Activated CD8-positive, alpha-beta memory T cell treated with anti-CD3 and anti-CD28 coated beads for 36 hours (primary cell): ENCODE measurements at places on chromosomes 7 and 10. TPM values are rescaled to one million over a fixed set of nuclear protein-coding genes. Genes with fewer than 3 reads are reported as not detected.

Gene SFXN2
- total RNA-seq, result 33.7 TPM

Gene TMEM184A
- total RNA-seq, result not detected

Gene ASIC3
- total RNA-seq, result 2.9 TPM

Gene FOXI2
- not detected for total RNA-seq

Gene FZD1
- total RNA-seq, result 0.08 TPM

Gene ACADSB
- total RNA-seq, result 26.6 TPM

Gene MICALL2
- 2.3 TPM for total RNA-seq

Gene ATOH7
- not detected for total RNA-seq

Gene SLC13A4
- total RNA-seq, result not detected

Gene RBM20
- total RNA-seq, result 0.15 TPM

Gene FGFR2
- total RNA-seq, result not detected

Gene GIMAP8
- 6.6 TPM for total RNA-seq

Gene FKBP6
- total RNA-seq, result not detected

Gene GIMAP4
- 30.9 TPM for total RNA-seq

Gene GDF2
- not detected for total RNA-seq

Gene RBP4
- not detected for total RNA-seq

Gene THSD7A
- total RNA-seq, result not detected

Gene UCN3
- not detected for total RNA-seq

Gene NPC1L1
- not detected for total RNA-seq

Gene INTS1
- total RNA-seq, result 95.8 TPM

Gene LBX1
- total RNA-seq, result not detected

Gene MYO3A
- not detected for total RNA-seq

Gene R3HCC1L
- total RNA-seq, result 23.4 TPM

Gene ZCCHC24
- total RNA-seq, result 1.5 TPM

Gene SEPHS1
- 58.1 TPM for total RNA-seq

Gene IL2RA
- 1,215 TPM for total RNA-seq

Gene BMPER
- total RNA-seq, result not detected

Gene LRRC18
- not detected for total RNA-seq

Gene PPP1R17
- total RNA-seq, result not detected

Gene SPDYE2B
- total RNA-seq, result not detected

Gene CPN1
- not detected for total RNA-seq

Gene OGDHL
- 0.89 TPM for total RNA-seq

Gene LDB3
- total RNA-seq, result 0.04 TPM

Gene UBN2
- total RNA-seq, result 12.8 TPM

Gene CAV2
- total RNA-seq, result not detected

Gene MSMB
- total RNA-seq, result not detected

Gene DKK1
- not detected for total RNA-seq

Gene FAM180A
- total RNA-seq, result not detected

Gene TMEM209
- 52.0 TPM for total RNA-seq

Gene FGF8
- total RNA-seq, result not detected

Gene ELN
- total RNA-seq, result not detected

Gene IL6
- total RNA-seq, result 1.1 TPM

Gene PNLIPRP3
- total RNA-seq, result not detected

Gene PKD2L1
- total RNA-seq, result not detected
